ENCODE measurements at places on chromosomes 5 and 9.
A peak's percentile ranks its signal among the peaks of the same experiment; 100 is the strongest.

GRCh38 chr5:142065273-142065672, 43.3 kb upstream of the NDFIP1 start:
- no peak for DNase-seq

DNA sequence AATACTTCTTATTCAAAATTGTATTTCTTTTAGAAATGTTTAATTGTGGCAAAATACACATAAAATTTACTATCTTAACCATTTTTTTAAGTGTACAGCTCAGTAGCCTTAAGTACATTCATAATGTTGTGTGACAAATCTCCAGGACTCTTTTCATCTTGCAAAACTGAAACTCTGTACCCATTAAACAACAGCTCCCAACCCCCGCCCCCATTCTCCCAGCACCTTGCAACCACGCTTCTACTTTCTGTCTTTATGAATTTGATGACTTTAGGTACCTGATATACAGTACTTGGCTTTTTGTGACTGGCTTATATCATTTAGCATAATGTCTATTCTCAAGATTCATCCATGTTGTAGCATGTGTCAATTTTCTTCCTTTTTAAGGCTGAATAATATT, 2.8 kb upstream of the IL5 start:
- DNase-seq: no peak

GRCh38 chr9:109512170-109512756, 14.2 kb upstream of the PTPN3 start:
- DNase-seq: no peak

- peak; percentile 82 for DNase-seq
These were observed 389.2 kb downstream of the MAT2B start for GRCh38 chr5:163894645-163895044.

GRCh38 chr9:2208991-2209390, 193.8 kb downstream of the SMARCA2 start:
- DNase-seq: no peak

- no peak for DNase-seq
These were observed 712 bp upstream of the HSPA4 start for GRCh38 chr5:133051061-133051541.

- DNase-seq: no peak
These were observed 19.7 kb upstream of the ABL1 start for GRCh38 chr9:130815242-130815808.

DNA sequence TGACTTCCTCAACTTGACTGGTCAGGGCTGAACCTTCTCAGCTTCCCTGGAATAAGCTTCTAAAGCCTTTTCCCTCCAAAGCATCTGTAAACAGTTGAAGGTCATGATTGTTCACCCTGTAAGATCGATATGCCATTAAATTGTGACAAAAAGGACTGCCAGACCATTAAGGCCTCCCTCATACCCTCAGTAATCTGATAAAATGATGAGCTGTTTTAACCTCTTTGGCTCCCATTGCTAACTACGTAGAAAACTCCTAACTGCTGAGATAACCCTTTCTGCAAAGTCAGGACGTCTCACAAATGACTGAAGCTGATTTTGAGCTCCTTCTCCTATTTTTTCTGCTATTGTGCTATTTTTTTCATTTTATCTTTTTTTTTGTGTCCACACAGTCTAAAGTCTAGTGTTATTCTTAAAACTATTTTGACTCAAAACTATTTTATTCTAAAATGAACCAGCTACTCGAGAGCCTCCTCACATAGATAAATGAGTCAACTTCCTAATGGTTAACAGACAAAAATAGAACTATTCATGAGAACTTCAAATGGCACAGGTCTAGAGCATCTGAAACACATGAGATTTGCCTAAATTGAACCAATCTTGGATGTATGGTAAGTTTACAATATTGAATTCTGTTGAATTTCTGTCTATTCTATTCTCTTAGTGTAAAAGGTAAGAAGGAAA, 395.6 kb upstream of the TLE4 start:
- no peak for DNase-seq

DNA sequence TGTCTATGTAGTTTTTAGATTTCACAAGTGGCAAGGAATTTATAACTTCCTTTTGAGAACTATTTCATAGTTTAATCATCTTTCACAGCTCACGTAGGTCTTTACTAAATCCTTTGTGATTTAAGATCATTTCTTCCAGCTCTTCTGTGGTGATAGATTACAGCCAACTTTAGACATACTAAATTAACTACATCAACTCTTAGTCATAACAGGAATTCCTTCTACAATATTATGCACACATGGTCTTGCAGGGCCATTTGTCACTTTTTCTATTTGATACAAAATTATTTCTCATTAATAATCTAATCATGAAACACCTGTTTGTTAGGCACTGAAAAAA, 208.4 kb downstream of the PDE4D start:
- no peak for DNase-seq

DNA sequence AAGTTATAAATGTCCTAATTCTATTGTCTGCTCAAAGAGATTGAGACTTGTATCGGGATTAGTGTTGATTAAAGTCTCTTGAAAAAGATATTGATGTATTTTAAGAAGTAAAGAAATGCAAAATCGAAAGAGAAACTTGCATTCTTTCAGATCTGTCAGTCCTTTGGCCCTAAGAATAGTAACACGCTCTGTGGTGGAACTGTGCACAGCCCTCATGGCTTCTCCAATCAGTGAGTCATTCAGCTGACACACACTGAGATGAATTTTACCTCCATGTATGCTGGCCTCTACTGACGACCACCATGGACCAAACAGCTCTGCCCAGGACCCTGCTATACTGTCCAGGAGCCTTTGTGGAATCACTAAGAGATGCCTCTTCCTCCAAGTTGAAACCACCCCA, 232.4 kb downstream of the ESM1 start:
- no peak for DNase-seq

- no peak for DNase-seq
These were observed 227.1 kb downstream of the ARHGEF28 start for GRCh38 chr5:73853091-73853490.

DNA sequence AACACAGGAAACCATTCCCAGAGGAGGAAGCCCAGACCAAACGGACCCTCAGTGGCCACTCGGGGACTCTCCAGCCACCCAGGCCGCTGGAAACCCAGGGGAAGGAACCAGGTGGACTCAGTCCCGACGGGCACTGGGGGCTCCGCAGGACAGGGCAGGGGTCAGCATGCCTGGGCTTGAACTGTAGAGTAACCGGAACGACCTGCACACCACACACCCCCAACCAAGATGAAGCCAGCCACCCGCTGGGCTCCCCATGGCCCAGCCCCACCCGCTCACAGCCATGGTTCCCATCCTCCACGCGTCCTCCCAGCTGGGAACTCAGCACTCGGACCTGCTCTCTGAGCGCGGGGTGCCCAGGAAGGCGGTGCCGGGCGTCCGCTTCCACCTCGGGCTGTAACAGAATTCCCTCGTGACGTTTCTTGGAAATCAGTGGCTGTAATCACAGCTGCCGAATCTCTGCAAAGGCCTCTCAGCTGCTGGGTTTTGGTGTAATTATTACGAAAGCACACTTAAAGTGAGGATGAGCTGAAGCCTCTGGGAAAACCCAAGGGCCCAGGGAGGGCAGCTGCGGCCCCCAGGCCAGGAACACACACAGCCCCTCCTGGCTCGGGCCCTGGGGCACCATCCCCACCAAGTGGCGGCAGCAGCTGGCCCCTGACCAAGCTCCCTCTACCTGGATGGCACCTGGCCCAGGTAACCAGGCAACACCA, 13.8 kb downstream of the NACC2 start:
- DNase-seq: no peak

DNA sequence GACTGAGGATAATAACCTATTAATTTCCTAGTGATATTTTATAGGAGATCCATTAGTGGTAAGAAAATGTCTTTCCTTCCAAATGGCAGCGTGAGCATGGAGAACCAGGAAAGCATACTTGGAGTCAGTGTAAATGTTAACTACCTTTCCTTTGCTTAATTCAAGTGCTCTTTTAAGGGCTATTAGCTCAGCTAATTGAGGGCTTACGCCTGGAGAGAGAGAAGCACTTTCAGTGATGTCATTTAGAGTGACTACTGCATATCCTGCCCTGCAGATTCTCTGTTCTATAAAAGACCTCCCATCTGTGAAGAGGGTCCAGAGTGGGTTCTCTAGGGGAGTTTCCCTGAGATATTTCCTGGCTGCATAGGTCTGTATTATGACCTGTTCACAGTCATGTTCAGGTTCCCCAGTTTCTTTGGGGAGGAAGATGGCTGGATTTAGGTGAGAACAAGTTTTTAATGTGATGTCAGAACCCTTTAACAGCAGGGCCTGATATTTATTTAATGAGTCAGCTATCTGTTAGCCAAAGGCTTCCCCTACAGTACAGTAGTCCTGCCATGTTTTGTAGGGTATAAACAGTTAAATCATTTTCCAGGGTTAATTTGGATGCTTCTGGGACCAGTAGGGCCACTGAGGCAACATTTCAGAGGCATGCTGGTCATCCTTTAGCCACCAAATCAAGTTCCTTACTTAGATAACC, 89.6 kb downstream of the TRIM36 start:
- DNase-seq: no peak

DNA sequence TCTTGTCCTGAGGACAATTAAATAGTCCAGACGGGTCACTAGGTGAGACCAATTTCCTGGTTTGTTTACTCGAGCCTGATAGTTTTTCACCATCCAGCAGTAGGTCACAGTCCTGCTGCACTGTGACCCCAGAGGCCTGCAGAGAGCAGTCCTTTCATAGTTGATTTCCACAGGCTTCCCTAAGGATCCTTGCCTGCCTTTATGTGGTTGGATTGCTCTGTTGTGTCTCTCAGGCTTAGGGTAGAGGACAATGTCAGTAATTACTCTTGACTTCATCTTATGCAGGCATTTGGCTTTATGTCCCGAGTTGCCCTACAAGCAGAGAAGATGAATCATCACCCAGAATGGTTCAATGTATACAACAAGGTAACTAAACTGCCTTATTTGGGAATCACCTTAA, 9.0 kb upstream of the CATSPER3 start:
- no peak for DNase-seq

GRCh38 chr5:150355791-150356190, 1.7 kb upstream of the TCOF1 start:
- DNase-seq: no peak

DNA sequence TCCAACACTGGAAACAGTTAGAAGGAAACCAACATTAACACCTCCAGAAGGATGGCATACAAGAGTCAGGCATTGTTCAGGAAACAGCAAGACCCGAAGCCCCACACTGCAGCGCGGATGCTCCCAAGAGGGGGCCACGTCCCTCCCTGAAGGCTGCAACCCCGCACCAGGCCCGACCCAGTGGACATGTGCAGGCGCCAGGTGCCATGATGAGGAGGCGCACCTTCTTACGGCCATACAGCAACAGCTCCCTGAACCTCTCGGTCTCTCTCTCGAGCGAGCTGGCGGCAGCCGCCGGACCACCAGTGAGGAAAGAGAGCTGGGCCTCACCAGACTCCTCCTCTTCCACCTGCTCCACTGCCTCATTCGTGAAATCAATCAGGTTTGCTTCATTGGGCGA, 20.2 kb downstream of the SEC16A start:
- no peak for DNase-seq

DNA sequence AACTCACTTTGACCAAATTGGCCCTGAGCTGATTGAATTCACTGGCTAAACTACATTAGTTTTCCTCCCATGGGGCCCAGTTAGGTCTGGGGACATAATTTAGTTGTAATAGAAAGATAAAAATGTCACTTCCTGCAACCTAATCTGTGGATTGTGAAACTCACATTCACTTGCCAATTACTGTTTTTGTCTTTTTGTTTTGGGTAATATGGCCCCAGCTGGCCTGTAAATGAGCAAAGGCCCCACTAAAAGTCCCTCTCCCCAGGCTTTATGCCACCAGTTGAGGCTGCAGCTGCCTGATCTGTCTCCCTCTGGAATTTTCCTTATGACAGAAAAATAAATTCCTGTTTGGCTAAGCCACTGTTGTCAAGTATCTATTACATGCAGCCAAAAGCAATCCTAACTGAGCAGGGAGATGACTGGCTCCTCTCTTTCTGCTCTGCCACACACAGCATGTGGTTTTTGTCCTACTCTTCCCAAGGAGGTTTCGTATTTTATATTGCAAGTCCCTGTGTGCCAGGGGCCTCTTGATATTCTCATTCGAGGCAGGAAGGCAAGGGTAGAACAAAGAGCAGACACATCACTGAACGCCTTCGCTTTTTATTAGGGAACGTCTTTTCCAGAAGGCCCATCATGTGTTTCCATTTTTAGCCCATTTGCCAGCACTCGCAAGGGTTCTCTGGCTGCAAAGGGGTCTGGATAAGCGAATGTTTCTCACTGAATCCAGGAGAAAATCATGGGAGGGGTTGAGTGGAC, 24.1 kb upstream of the SLC25A48 start:
- no peak for DNase-seq

GRCh38 chr9:111366978-111367377, 37.0 kb upstream of the OR2K2 start:
- no peak for DNase-seq

- DNase-seq: no peak
These were observed 26.7 kb upstream of the ALDH1A1 start for GRCh38 chr9:72979405-72980100.

DNA sequence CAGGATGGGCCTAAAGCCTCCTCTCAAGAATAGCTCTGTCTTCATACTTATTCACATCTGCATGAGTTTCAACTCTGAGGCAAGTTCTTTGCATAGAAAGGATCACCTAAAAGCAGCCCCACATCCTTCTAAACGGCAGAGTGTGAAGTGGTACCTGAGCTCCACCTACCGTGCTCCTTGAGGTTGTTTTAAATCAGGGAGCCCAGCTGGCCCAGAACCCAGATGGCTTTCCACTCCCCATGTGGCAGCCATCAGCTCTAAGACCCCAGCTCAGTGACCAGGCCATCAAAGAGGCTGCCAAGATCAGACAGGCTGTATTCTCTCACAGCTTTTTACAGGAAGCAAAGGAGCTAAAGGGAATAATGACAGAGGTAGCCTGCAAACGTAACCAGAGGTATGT, 299.3 kb downstream of the RASEF start:
- DNase-seq: no peak

DNA sequence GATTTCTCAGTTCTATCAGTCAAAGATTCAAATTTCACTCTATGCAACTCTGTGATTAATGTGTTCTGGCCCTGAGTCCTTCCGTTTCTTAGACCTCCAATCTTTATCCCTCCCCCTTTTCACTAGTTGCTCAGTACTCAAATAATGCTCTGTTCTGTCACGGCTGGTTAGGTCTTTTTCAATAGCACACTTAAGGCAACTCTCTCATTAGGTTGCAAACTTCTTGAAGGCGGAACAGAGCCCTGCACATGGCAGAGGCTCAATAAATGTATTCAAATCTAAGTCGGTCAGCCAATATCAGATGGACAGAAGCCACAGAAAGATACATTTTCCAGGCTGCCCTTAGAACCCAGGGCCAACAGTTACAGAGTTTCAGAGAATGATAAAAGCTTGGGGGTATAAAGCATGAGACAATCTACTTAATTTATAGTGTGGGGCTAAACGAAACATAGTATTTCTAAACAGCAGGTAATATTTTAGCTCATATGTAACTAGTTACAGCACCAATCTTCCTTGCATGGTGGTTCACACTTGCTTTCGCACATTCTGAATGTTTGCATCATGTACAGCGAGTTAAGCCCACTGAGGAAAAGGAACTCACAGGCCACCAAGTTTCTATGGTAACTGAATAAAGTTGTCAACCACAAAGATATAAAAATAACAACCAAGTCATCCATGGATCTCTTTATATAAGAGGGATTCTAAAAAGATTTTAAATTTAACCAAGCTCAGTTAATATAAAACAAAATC, 67.1 kb upstream of the GOLPH3 start:
- DNase-seq: no peak

GRCh38 chr9:98555651-98556465, 152.9 kb downstream of the GABBR2 start:
- no peak for DNase-seq

Data from dermis microvascular lymphatic vessel endothelial cell (primary cell).